ENCODE measurements at places on chromosomes 4 and X.
A peak's percentile ranks its signal among the peaks of the same experiment; 100 is the strongest.

DNA sequence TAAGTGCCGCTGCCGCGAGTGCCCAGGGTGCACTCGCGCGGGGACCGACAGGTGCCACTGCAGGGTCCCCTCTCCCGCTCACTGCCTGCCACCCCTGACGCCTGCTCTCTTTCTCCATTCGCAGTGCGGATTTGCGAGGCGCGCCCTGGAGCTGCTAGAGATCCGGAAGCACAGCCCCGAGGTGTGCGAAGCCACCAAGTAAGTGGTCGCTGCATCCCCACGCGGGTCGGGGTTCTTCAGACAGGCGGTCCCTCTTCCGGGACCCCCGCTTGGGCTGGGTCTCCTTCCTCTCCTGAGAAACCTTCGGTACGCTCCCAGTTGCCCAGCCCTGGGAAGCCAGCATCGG is 547 bp downstream of the GUCY1A1 start:
- DNase-seq: no peak

DNA sequence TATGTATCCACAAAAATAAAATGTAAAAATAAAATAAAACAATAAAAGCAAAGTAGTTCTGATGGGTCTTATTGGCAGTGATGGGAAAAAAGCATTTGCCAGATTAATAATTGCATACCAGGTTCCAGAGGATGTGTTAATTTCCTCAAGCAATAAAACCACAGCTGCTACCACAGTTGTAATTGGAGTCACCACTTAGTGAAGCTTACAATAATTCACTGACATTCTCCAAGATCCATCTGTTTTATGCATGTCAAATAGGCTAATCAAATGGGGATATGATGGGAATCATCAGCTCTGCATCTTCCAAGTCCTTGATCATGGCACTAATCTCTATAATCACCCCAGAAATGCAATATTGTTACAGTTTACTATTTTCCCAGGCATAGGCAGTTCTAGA is 123.5 kb upstream of the EMCN start:
- DNase-seq: no peak

DNA sequence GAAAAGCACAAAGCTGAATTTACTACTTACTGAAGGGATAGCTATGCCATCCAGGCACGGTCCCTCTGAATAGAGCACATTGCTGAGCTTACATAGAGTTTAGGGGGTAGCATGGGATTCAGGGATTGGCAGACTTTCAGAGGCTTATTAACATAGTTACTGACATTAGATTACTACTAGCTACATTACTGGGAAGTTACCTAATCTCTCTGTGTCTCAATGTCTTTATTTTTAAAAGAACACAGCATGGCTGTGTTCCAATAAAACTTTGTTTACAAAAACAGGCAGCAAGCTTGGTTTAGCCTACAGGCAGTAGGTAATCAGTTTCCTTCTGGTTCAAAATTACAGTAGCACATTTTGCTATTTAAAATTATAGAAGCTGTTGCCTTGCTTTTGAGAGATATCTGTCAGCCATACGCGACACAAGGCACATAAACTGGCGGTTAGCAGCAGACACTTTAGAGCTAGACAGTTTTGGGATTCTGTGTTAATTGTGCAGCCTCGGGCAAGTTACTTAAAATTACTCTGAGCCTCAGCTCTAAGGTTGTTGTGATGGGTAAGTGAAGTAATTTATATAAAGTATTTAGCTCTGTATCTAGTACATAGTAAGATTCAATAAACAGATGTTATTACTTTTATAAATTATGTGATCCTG is 6.9 kb downstream of the KLHL8 start:
- no peak for DNase-seq

- no peak for DNase-seq
These were observed 415.0 kb downstream of the CCSER1 start for GRCh38 chr4:90542216-90542615.

DNA sequence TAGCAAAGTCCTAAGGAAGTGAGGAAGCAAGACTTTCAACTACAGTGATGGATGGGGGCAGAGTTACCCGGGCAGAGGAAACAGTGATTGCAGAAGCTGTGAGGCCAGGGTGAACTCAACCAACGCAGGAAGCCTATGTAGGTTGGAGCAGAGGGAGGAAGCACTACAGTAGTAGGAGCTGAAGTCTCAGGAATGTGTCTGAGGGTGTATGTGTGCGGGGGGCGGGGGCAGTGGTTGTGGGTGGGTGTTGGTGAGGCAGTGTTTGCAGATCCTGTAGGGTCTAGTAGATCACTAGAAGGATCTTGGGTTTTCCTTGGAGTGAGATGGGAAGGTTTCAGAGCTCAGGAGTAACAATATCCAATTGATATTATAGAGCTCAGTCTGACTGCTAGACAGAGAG is 9.9 kb upstream of the MID1 start:
- DNase-seq: no peak

DNA sequence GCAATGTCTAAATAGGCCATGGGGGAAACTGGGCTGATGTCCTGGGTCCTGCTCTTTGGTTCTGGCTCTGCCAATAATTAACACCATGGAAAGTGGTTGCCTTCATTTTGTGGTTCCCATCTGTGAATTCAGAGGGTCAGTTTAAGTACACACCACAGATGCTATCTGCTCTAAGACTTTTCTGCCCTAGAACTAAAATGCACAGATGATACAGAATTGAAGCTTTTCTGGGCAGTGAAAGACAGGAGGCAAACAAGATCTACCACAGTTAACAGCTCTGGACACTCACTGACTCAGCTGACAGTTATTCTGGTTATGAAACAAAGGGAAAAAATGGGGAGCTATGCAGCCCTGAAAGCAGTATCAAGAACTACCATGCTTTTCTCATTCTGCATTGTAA is 37.3 kb downstream of the APBB2 start:
- DNase-seq: no peak

DNA sequence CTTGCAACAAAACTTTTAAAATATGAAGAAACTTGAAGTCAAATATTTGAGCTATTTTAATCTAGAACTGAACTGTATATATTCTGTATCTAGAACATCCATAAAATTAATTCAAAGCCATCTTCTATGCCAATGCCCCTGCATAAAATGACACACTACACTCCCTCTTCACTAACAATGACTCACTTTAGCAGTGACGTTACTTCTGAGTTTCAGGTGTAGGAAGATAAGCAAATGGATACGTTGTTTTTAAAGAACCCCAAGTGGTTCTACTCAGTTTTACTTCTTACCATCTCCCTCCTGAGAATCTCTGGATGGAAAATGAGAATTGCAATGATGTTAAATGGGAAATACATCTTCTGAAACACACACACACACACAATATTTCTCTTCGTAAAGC is 45.2 kb downstream of the CXXC4 start:
- DNase-seq: no peak

GRCh38 chr4:99457270-99457669 is 22.1 kb upstream of the ADH7 start:
- no peak for DNase-seq

- no peak for DNase-seq
These were observed 20.5 kb downstream of the NUDT9 start for GRCh38 chr4:87442889-87443288.

DNA sequence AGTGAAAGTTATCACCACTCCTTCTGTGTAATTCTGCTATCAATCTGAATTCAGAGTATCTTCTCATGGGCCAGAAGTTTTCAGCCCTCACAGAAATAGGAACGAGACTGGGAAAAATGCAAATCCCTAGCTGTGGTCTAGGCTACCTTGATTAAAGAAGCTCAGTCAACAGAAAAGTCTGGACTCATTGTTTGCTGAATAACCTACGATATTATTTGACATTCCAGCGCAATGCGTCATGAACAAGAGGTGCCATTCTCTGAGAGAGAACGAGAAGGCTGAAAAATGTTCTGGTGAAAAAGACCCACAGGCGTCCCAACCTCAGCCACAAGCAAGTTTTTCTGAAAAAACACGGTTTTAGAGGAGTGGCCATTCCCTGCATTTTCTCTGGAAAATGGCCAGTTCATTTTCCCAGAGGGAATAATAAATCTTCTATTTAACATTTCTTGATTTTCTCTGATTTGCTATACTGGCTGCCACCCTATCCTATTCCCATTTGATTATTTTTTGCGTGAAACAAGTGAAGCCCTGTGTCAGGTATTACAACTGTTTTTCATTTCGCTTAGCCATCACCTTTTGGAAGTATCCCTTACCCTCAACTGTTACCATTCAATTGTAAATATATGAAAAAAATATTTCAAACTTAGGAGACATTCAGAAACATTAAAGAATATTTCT is 1117.6 kb upstream of the PRKX start:
- DNase-seq: no peak

DNA sequence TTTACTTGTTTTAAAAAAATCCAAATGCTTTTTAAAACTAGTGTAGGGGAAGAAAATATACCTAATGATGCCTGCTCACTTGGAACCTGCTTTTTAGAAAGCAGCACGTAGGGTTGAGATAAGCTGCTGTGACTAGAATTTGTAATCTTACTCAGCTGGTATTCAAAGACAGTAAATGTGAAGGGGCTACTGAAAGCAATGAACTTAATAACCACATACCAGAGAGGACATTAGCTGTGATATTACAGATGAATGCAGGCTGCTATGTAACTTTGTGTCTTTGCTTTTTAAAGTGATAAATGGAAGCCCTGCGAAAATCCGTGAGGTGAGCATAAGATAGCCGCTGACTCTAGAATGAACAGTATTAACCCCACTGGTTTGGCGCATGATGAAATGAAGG is 124.1 kb downstream of the TRIML1 start:
- no peak for DNase-seq

DNA sequence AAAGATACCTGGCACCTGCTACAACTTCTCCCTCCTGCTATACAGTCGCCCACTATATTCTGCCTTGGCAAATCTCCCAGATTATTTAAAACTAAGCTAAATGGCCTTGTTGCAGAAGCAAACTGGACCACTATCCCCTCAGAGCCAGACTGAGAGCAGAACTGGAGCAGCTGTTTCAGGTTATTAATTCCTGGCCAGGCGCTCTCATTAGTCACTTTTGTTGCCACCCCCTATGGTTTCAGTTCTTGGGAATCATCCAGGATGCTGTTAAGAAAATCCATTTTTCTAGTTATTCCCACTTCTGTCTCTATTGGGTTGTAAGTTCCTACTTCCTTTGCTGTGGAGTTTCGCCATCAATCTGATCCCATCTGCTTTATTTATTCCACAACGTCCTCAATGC is 30.1 kb downstream of the ADGRA3 start:
- DNase-seq: no peak

GRCh38 chr4:95422436-95422835 is 126.3 kb downstream of the UNC5C start:
- DNase-seq: no peak

- no peak for DNase-seq
These were observed 444.8 kb upstream of the SLIT2 start for GRCh38 chr4:19806865-19807264.

GRCh38 chrX:24124244-24124799 is 25.2 kb upstream of the ZFX start:
- no peak for DNase-seq

- DNase-seq: no peak
These were observed 54.9 kb downstream of the STX18 start for GRCh38 chr4:4486969-4487368.

- no peak for DNase-seq
These were observed 109.5 kb upstream of the MYOZ2 start for GRCh38 chr4:119025916-119026661.

GRCh38 chr4:86603311-86603885 is 9.3 kb downstream of the PTPN13 start:
- no peak for DNase-seq

GRCh38 chrX:79107891-79108718 is 36.4 kb upstream of the GPR174 start:
- DNase-seq: no peak

DNA sequence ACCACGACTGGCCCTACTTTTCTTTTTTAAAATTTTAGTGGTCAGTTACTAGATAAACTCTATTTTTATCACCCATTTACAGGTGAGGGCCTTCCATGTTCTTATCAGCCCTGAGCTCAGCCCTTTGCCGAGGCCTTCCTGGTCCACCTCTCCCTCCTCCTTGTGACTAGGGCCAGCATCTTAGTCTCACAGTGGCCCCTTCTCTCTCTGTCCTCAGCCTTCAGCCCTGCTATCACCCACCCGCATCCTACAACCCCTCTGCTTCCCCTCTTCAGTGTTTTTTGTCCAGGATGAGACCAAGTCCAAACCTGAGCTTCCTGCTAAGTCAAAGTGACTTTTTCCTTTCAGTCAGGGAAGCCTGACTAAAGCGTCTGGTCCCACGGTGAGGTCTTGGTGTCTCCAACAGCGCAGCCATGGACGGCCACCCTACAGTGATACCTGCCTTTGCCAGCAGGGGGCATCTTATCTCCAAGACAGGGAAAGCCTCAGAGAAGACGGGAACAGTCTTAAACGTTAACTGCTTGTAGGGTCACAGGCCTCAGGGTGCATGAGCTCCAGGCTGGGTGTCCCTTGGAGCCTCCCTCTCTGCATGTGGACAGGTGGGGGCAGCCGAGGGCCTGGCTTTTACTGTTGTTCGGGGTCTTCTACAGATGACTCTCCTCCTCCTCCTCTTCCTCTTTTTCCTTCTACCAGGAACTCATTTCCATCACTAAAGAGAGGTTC is 11.7 kb upstream of the GAGE10 start:
- peak; percentile 62 for DNase-seq

DNA sequence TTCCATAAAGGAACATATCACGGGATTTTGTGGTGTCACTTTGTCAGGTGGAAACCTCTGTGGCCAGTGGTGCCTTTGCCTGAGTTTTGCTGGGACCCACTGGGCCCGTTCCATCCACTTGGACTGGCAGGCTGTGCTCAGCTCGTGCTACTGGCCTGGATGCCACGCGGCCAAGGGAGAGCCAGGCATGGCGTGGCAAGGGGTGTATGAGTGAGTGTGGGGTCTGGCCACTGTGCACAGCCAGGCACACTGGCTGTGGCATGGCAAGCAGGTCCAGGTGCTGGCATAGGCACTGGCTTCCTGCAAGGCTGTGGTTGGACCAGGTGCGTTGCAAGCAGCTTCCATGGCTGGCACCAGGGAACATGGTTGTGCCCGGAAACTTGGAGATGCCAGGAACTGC is 60.8 kb downstream of the TBCK start:
- no peak for DNase-seq

GRCh38 chr4:74618659-74619058 is 173.7 kb downstream of the AREG start:
- DNase-seq: no peak

All from NT2/D1 (cell line).